ENCODE measurements at places on chromosomes 2 and 18.

DNA sequence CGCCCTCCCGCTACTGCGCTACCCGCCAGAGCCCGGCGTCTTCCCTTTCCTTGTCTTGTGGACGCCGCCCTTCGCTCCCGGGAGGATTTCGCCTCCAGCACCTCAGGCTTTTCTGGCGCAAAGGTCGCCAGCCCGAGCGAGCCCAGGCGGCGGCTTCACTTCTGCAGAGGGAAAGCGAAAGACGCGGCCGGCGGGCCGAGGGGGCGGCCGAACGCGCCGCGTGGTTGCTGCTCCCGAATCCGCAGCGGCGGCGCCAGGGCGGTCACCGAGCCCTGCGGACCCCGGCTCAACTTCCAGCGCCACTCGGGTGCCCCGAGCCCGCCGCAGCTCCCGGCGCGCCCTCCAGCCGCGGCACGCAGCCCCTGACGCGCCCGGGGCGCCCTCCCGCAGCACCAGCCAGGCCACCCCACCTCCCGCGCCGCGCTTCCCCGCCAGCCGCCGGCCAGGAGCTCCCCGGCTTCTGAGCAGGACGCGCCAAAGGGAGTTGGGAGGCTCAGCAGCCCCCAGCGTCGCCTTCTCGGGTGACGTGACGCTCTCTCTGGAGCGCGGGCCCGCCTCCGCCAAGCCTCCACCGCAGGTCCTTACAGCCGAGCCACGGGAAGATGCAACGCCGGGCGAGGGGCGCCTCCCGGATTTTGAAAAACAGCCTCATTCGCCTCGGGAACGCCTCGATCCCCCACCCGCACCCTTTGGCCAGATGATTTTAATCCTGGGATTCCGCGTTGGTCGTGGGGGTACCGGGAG is 84.9 kb upstream of the EPB41L3 start:
- no peak for DNase-seq

GRCh38 chr2:25697559-25698341 is 24.4 kb upstream of the DTNB start:
- DNase-seq, result no peak

- no peak for DNase-seq
Measured at GRCh38 chr2:161604901-161605300, 19.3 kb upstream of the SLC4A10 start.

- no peak for DNase-seq
Measured at GRCh38 chr2:7881063-7881462, 800.8 kb upstream of the ID2 start.

GRCh38 chr2:165795011-165795410 is 964 bp upstream of the GALNT3 start:
- no peak for DNase-seq

GRCh38 chr18:73060666-73061288 is 193.0 kb upstream of the NETO1 start:
- no peak for DNase-seq

DNA sequence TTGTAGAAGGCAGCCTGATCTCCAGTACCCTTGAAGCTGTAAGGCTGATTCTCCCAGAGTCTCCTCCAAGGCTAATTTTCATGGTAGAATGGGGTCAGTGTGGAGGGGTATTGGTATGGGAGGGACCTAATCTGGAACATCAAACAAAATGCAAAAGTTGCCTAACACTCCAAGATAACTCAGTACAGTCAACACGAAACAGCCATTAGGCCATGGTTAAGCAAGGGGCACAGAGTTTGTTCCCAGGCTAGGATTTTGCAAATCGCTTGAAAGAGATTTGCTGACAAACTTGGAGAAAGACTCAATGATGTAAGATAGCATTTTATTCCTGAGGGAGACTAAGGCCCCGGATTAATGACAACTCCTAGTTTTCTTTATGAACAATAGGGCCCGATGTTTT is 5.4 kb downstream of the PID1 start:
- DNase-seq, result no peak

DNA sequence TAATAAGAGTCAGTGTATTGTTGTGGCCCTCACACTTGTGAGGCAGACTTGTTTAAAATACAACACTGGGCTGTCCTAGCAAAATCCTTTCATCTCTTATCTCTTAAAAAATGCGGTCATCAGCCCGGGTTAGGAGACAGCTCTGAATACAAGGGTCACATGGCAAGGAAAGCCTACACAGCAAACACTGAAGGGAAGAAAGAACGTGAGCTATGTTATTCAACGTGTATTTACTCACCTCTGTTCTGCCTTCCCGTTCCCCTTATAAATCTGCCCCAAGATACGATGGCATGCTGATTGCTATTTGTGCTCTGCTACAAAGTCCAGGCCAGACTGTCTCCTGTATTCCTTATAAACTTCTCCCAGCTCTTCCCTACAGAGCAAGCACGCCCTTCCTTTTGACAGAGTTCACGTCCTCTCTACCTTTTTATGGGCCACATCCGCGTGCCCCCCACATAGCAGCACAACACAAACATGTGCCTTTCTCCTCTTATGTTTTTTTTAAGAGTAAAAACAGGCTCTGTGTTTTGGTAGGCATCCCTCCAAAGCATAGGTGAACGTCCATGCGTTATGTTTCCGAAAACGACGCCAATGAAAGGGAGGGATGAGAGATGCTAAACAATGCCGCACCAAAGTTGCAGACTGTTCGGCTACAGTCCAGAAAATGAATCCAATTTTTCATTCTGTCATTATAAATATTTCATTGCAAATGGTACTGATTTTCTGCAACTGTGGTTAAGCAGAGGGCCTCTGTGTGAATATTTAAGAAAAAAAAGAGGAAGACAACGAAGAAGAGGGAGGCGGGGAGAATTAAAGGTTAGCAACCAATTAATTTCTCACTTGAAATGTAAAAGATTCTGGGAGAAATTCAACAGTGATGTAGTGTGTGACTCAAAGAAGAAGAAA is 274.7 kb downstream of the ZNF521 start:
- DNase-seq, result no peak

DNA sequence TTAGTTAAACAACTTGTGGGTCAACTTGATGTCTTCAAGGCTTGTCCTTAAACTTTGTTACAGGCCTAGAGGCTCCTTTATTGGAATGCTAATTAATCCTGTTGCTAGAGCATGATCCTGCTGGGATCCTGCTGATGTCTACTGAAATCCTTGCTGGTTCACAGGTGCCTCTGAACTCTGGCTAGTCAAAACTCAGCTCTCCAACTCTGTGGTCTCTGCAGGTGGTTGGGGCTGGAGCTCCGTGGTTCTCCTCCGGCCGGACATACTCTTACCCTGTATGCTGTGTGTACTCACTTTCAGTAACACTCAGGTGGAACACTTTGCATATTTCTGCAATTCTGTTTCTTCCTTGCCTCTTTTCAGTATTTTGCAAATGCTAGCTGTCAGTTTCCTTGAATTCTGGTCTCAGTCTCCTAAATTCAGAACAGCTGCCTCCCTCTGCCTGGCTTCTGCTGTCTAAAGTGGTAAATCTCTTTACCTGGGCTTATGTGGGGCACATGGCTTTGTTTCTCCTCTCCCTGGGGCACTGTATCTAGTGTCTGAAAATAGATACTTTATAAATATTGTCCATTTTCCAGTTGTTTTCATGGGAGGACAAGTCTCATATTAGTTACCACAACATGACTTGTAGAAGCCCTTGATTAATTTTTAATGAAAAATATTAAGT is 113.0 kb downstream of the ATP9B start:
- no peak for DNase-seq

- no peak for DNase-seq
Measured at GRCh38 chr2:9114458-9114857, 92.2 kb upstream of the ASAP2 start.

DNA sequence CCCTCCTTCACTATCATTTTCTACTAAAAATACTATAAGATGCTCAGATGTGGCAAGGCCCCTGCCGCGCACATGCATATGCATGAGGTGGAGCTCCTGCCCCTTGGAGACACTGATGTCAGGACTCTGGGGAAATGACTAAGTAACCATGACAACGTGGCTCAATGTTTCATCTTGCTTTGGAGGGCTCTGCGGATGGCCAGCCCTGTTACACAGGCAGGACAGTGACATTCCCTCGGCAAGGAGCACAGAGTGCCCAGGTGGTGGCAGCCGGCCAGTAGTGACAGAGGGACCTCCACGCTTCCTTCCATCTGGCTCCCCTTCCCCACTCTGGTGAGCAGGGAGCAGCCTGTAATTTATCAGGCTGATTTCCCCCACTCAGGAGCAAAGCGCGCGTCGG is 364.1 kb downstream of the SS18 start:
- no peak for DNase-seq

GRCh38 chr2:106956879-106957278 is 70.9 kb upstream of the ST6GAL2 start:
- DNase-seq, result no peak

- no peak for DNase-seq
Measured at GRCh38 chr2:2026252-2026831, 282.0 kb upstream of the PXDN start.

GRCh38 chr2:147649998-147650397 is 194.8 kb upstream of the ACVR2A start:
- DNase-seq, result no peak

DNA sequence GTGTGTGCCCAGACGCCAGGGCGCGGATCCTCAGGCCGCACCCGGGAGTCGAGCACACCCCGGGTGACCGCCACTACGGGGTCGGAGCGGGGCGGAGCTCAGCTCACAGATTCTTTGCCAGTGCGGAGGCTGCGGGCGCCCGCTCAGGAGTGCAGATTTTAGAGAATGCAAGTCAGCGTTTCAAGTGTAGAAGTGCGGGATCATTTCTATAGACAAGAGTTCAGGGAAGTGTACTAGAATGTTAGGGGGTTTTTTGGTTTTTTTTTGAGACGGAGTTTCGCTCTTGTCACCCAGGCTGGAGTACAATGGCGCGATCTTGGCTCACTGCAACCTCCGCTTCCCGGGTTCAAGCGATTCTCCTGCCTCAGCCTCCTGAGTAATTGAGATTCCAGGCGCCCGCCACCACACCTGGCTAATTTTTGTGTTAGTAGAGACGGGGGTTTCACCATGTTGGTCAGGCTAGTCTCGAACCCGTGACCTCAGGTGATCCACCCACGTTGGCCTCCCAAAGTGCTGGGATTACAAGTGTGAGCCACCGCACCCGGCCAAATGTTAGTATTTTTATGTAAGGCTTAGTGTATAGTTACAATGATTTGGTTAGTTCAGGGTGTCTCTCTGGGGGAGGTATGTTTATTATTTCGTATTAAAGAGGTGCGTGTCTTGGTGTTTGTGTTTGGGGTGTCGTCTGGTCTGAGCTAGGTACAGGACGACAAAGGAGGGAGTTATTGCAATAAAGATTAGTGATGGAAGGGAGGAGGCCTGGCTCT is 619 bp upstream of the FAM168B start:
- no peak for DNase-seq

DNA sequence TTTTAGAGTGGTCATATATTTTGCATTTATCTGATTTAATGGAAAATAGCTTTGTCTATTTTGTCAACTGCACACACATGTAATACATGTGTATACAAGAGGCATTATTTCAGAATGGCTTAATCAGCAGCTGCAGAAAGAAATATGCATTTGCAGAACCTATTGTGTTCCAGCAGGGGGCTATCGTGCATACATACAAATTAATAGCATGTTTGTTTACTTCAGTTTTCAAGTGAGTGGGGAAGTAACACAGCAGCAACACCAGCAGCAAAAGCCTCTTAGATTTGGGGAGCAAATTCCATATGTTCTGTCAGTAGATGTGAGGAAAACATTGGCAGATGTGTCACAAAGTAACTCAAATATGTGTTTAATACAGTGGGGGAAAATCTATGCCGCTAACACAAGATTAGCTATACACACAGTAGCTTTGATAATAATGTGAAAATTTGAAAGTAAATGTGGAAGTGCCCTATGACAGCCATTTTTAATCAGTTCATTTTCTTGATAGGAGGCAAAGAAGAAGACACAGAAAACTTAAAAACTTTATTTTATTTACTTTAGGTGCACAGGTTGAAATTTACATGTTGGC is 218.1 kb downstream of the WDR7 start:
- no peak for DNase-seq

- no peak for DNase-seq
Measured at GRCh38 chr2:35035883-35036282, 1319.7 kb upstream of the CRIM1 start.

DNA sequence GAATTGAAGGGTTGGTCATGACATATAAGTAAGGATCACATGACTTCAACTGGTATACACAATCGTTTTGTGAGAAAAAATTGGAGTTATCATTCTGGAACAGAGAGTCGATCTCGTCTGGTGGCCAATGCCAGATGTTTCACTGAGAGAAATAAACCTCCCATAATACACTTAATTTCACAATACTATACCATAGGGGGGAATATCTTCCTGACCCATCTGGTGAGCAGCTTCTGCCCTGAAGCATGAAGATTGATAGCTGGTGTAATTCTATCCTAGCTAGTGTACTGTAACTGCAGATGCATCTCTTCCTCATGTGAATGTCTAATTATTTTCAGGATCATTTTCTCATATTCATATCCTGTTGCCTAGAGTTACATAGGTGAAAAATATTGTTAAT is 15.7 kb upstream of the CDH7 start:
- no peak for DNase-seq

- DNase-seq, result no peak
Measured at GRCh38 chr2:181348107-181348837, 108.9 kb upstream of the ITGA4 start.

GRCh38 chr2:216362730-216363129 is 9.6 kb downstream of the MARCHF4 start:
- no peak for DNase-seq

GRCh38 chr2:239728751-239729150 is 296.4 kb downstream of the NDUFA10 start:
- no peak for DNase-seq

DNA sequence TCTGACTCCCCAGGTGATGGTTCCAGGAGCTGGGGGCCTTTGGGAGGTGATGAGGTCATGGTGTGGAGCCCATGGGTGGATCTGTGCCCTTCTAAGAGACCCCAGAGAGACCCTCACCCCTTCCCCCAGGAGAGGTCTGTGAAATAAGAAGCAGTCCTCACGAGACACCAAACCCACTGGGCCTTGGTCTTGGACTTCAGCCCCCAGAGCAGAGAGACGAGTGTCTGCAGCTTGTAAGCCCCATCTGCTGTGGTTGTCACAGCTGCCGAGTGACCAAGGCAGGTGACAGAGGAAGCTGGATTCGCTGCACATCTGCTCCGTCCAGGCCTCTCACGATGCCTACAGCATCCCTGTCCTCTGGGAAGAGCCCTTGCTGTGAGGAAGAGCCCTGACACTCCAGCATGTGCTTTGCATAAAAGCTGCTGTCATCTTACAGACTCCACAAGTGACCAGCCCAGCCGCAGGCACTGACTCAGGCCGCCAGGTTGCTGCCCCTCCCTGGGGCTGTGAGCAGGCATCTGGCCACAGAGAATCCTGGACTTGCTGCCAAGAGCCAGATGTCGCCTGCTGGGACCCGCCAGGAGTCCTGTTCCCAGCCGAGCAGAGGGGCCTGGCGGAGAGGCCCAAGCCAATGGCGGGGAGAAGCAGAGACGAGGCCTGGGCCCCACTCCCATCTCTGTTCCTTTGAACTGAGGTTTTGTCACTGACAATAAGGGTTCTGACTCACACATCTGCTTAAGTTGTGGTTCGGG is 150.8 kb downstream of the PXDN start:
- DNase-seq, result no peak

GRCh38 chr2:233968556-233968955 is 51.4 kb downstream of the TRPM8 start:
- no peak for DNase-seq

All from activated T-helper 9 cell treated with anti-CD3 and anti-CD28 coated beads, Interleukin-2, amount 50 U/mL, for 16 hours (primary cell).